RCC 7860 (cell line): ENCODE measurements at places on chromosomes 3 and 15.

- DNase-seq = peak; percentile 37
These were observed 53.7 kb downstream of the NMD3 start for GRCh38 chr3:161274691-161275298.

- no peak for DNase-seq
These were observed 124.4 kb upstream of the FOXB1 start for GRCh38 chr15:59879506-59880265.

DNA sequence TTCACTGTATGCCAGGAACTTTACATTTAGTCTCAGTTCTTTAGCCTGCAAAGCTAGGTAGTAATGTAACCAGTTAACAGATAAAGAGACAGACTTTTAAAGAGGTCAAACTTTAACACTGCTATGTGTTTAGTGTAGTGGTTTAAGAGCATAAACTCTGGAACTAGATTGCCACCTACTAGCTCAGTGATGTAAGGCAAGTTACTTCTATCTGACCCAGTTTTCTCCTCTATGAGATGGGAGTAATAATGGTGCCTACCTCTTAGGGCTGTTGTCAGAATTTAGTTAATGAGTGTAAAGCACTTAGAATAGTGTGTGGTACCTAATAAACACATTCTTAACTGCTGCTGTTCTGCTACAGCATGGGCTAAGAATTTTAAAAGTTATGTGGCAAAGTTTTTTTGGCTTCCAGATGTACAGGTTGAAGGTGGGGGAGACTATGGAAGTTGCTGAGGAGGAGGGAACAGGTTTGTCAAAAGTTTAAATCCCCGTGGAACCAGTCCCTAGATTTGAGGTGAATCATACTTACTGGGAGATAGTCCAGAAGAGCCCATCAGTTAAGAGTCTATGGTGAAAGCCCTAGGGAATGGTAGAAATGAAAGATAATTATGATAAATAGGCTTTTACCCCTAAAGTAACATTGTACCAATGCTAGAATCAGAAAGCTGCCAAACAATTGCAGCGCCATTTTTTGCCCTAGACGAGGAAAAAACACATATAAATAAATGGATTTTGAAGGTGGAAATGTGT, 13.9 kb downstream of the TSC22D2 start:
- no peak for DNase-seq

- no peak for DNase-seq
These were observed 224.2 kb upstream of the CHRNA7 start for GRCh38 chr15:31806106-31806505.

DNA sequence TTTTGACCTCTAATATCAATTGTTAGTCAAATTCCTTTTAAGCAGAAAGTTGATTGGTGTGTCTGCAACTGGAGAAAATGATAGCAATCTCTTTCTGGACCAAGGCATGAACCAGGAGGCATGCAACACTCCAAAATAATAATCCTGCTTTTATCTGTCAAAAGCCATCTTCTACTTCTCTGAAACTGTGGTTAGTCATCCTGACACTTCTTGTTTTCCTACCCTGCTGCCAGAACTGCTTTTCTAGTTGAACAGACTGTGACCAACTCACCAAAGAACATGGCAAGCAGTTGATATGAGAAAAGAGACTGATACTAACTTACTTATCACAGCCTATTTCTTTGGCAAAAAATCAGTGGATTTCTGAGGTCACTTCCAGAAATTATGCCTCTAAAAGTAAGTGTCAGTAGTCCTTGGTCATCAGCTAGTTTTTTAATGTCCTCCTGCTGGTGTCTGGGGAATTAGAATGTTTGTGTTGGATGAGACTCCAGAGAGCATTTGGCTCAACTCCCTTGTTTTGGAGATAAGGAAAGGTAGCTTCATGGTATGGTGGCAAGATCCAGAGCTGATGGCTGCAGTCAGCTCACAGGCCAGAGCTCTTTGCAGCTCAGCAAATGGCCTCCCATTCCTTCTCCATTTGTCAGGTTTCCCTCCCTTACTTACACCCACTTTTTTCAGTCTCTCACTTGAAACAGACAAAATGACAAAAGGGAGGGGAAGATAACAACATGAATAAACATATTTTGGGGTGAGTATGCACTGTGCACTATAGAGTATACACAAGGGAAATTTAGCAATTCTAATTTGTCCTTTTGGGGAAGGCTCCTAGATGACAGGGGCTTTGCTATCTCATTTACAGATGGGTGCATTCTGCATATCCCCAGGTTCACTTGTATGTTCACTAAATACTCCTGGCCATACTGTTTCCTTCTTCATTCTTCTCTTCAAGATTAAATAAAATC, 7.0 kb downstream of the CRYGS start:
- DNase-seq = no peak

DNA sequence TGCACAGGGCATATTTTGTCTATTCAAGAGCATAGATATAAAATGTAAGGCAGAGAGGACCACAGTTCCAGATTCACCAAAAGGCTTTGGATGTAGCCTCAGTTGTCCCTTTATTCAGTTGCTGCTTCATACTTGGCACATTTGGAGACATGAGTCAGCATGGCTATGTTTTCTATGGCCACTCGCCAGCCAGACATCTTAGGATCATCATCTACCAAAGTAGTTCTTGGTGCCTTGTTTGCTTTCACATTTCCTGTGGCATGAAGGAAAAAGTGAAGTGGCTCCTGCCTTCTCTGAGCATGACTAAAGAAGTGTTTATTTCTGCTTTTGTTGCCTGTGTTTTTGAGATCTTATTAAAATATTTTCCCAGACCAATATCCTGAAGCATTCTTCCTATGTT, 7.2 kb downstream of the SUSD5 start:
- peak; percentile 64 for DNase-seq

DNA sequence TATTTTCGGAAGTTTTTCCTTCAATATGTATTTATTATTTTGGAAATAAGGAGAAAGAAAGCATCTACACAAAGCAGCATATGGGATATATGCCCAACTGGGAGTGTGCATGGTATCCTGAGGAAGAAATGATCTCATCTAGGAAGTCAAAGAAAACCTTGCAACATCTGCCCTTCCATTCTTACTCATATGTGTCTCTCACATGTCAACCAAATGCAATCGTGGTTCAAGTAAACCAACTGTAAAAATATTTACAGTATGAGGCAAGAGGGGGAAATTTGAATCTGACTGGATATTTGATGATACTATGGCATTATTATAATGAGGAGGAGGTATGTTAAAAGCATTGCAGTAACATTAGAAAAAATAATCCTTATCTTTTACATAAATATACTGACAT, 3.2 kb upstream of the SCG3 start:
- no peak for DNase-seq

GRCh38 chr3:114110439-114110838, 53.9 kb downstream of the QTRT2 start:
- no peak for DNase-seq

DNA sequence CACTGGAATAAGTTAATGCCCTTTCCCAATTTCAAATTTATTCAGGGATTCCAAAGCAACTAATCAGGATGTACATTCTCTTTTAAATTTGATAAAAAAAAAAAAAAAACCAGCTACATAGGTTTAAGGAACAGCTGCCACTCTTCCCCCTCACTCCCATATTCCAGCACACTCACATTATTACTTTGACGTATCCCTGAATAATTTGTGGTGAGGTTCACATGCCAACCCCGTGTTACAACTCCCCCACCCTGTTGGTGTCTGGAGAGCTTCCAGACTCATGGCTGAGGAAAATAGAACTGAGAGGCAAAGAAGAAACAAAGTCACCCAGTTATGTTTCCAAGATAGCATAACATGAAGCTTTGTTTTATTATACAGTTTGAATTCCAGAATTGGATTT, 300.5 kb upstream of the MME start:
- peak; percentile 41 for DNase-seq
